ENCODE measurements at places on chromosomes 12 and 14.

- DNase-seq: no peak
Measured at GRCh38 chr14:98623788-98624415, 648.1 kb downstream of the BCL11B start.

DNA sequence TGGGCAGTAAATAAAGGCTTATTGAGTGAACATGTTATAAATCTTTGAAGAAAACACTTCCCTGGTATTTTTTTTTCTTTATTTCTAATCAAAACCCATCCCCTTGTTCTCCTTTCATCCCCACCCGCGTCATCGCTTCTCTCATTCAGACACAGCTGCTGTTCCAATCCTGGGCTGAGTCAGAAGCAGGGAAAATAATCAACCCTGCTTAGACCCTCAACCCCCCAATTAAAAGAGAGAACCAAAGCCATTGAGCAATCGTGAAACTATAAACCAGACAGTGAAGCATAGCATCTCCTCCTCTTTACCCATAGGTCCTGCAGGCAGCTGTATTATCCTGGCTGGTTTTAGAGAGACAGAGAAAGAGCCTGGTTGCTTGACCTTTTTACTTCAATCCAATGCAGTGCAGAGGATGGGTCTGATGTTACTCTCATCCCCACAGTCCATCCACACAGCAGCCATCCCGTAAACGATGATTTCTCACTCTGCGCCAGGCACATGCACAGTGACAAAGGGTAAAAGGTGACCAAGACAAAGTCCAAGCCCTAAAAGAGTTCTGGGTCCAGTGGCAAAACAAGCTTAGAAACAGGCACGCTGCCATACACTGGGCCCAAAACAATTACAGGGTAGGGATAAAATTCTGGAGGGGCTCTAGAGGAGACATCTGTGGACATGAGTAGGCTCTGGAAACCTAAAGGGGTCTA is 238.3 kb downstream of the GALC start:
- DNase-seq: no peak

DNA sequence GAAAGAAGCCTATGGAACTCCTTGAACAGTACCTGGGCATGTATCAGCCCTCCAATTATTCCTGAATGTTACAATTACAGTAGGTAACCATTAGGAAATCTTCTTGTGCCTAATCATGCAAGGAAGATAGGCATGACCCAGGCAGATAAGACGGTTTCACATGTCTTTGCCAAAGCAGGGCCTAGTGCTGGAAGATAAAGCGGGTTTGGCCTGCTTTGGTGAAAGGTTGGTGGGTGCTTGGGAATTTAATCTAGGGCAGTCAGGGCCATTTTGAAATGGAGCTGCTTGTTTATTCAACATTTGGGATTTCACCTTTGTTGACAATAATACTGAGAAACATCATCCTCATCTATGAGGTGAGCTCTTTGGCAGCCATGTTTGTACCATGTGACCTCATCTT is 12.5 kb upstream of the SRSF5 start:
- no peak for DNase-seq

GRCh38 chr14:65703521-65703920 is 291.0 kb downstream of the FUT8 start:
- DNase-seq: no peak

- no peak for DNase-seq
Measured at GRCh38 chr14:69531135-69531534, 43.5 kb downstream of the CCDC177 start.

- no peak for DNase-seq
Measured at GRCh38 chr12:113961921-113962710, 4.0 kb downstream of the RBM19 start.

DNA sequence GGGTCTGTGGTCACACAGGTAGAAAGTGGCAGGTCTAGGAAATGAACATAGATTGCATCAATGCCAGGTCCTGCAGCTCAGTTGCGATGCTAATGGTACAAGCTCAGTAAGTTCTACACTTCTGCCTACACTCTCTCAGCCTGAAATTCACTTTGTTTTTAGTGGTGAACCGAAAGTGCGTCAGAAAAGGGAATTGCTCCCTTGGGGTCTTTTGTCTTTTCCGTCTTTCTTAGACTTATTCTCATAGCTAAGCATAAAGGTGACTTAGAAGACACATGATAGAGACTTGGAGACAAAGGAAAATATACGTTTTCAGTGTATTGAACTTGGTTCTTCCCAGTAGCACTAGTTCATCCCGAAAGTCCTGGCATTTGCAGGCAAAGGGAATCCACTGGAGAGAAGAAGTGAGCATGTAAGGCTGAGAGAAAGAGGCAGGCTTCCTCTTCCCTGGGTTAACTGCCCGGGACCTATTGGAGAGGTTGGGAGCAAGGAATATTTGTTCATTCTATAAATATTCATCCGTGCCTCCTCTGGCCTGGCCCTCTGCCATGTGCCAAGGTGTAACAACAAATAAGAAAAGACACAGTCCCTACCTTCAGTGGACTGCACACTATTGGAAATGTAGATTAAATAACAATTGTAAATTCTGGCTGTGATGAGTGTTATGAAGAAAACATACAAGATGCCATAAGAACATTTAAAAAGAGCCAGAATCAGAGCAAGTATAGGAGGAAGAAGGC is 785.8 kb downstream of the MED13L start:
- no peak for DNase-seq

DNA sequence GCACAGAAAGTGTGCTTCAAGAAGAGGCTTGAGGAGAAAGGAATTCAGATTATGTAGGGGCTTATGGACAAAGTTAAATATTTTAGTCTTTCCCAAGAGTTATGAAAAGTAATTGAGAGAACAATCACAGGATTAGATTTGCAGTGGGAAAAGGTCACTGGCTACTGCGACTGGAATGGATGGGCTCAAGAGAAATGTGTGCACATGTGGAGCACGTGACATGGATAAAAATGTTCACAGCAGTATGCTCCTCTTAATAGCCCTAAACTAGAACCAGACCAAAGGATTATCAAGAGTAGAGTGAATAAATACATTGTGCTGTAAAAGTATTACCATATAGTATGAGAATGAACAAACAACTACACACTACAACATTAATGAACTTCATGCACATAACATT is 78.1 kb downstream of the ABCD2 start:
- no peak for DNase-seq

DNA sequence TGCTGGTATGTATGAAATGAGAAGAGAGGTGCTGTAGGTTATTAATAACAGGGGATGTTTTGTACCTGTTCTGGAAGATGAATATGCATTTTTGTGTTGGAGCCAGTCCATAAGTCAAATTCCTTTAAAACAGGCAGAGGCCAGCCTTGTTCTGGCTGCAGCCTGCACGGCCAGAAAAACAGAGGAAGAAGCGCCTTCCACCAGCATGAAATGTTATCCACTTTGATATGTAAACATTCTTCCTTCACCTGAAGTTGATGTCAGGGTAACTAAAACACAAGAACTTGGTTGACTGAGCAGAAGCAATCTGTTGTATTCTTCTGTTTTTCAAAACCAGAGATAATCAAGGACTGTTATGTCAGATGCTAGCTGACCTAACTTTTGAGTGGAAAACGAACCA is 237.9 kb upstream of the PLEKHG7 start:
- no peak for DNase-seq

GRCh38 chr14:61379639-61380184 is 58.3 kb downstream of the PRKCH start:
- DNase-seq: no peak

DNA sequence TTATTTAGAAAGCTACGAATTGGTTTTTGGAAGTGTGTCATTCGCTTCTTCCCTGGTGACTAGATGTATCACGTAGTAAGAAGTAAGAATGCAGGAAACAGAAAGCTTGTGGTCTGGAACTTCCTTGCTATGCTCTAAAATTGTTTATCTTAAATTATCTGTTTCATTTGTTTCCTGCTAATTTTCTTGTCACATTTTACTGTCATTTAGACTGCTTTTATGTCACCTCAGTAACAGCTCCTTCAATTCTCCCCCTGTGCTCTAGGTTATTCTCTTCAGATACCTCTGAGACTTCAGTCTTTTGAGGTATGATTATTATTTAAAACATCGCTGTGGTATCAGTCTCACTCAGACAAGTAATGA is 699 bp upstream of the CD69 start:
- no peak for DNase-seq

GRCh38 chr12:68915055-68915454 is 17.9 kb downstream of the CPM start:
- DNase-seq: no peak

DNA sequence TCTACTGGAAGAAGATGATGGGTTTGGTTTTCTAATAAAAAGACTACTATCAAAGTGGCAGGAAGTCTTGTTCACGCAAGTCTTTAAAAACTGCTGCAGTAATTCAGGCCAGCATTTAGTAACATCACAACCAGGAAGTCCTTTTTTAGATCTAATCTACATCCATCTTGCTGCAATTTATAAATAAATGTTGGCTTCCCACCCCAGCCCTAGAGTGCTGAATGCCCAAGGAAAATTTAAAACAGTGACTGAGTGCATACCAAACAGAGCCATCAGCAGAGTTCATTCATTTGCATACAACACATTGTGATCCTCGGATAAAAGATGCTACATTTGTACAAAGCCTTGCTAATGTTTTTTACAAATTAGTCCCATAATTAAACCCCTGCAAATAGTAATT is 72.1 kb downstream of the PHLDA1 start:
- no peak for DNase-seq

DNA sequence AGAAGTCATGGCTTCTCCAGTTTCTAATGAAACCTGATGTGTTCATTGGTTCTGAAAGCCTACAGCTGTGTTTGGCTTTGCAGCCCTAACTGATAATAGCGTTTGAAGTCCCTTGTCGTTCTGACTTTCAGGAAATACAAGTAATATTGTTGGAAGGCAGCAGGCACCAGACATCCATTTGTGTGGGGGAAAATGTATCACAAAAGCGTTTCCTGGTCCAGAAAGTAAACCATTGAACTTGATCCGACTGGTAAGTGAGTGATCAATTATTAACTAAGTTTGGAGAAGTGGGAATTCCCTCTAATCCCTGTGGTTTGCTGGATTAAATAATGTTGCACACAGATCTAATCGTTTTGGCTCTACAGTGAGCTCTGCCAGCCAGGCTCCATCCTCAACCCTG is 77.3 kb upstream of the LTA4H start:
- no peak for DNase-seq

DNA sequence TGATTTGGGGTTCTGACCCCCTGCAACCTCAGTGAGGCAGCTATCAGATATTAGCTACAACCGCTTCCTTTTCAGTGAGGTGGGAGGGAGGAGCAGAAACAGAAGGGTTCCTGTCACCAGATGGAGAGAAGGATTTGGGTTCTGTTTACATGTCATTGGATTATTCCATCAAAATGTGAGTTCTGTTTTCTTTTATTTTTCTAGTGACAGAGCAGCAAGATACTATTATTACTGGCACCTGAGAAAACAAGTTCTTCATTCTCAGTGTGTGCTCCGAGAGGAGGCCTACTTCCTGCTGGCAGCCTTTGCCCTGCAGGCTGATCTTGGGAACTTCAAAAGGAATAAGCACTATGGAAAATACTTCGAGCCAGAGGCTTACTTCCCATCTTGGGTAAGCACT is 52.8 kb downstream of the FRMD6 start:
- DNase-seq: no peak

- no peak for DNase-seq
Measured at GRCh38 chr14:34489324-34489723, 27.3 kb upstream of the SPTSSA start.
